ENCODE measurements at places on chromosomes 2 and 18. TPM values are rescaled to one million over a fixed set of nuclear protein-coding genes. Genes with fewer than 3 reads are reported as not detected.

DNA sequence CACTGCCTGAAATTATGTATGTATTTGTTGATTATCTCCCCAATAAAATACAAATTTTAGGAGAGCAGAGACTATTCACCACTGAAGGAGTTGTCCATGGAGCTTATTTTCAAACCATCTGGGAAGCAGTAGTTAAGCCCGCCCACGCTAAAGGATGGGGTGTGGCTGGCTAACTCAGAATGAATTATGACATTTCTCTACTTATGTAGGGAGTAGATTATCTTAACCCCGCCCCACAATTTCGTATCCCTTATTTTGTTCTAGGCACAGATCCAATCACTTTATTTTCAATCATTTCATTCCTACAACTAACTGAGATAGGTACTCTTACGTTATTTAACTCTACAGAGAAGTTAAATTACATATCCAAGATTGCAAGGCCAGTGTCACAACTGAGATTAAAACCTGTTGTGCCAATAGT is 1.4 kb upstream of the LAPTM4A start:
- peak; percentile 89 for DNase-seq

Gene MAPK4
- not detected for total RNA-seq

- peak; percentile 62 for DNase-seq
These were observed 1.9 kb downstream of the MEX3C start for GRCh38 chr18:51195451-51196117.

Gene KCNS3
- total RNA-seq, result 3.7 TPM

GRCh38 chr18:59848002-59848401 is 51.8 kb upstream of the PMAIP1 start:
- peak; percentile 23 for DNase-seq

Gene GAD1
- 1.3 TPM for total RNA-seq

- DNase-seq, result no peak
These were observed 12.0 kb downstream of the GLI2 start for GRCh38 chr2:120747706-120748105.

Gene GREB1L
- 0.90 TPM for total RNA-seq

Gene POTEJ
- total RNA-seq, result not detected

DNA sequence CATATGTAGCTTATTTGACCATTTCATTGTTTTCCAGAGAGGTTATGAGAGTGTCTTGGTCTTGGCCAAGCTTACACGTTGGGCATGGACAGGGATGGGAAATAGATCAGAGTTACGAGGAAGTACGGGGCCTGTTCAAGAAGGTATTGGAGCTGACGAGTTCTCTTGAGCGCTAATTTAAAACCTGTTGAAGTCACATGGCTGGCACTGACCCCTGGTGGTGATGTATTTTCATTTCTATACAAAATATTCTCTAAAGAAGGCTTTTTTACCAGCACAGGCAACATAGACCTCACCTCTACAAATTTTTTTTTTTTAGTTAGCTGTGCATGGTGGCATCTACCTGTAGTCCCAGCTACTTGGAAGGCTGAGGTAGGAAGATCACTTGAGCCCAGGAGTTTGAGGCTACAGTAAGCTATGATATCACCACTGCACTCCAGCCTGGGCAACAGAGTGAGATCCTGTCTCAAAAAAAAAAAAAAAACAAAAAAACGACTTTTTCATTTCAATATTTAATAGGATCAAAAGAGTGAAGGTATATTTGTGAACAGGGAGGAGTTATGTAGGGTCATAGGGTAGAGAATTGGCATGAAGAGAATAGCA is 19.6 kb downstream of the UGP2 start:
- DNase-seq, result peak; percentile 67

GRCh38 chr18:59906203-59906602 is 6.4 kb downstream of the PMAIP1 start:
- DNase-seq, result no peak

Gene ABCG8
- under 0.01 TPM for total RNA-seq

Gene C2orf72
- total RNA-seq, result under 0.01 TPM

Gene FOXI3
- not detected for total RNA-seq

DNA sequence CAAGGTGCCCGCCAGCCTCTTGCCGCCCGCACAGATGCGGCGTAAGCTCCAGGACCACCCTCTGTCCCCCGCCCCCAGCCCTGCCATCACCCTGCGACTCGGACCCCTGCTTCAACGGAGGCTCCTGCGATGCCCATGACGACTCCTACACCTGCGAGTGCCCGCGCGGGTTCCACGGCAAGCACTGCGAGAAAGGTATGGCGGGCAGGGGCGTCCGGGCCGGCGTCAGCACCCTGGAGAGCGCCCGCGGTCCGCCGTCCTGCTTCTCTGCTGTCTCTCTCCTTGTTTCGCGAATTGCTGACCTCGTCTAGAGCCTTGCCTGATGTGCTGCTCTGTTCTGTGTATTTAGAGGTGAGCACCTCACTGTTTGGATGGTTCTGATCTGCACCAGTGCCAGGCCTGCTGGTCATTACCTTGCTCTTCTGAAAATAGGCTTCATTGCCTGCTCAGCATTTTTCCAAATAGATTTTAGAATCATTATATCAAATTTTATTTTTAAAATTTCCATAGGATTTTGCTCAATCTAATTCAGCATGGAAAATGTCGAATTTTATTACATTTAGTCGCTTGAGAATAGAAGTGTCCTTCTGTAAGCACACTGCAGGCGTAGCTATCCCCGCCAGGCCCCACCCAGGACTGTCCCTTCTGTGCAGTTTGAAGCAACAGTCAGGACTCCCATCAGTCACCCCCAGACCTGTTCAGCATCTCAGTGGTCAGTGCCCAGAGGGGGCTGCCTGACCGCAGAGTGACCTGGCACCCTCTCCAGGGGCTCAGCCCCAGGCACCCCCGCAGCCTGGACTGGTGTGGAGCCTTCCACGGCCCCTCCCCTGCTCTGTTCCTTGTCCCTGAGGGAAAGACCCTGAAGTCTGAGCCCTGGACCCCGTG is 51.6 kb downstream of the SNED1 start:
- DNase-seq, result no peak

DNA sequence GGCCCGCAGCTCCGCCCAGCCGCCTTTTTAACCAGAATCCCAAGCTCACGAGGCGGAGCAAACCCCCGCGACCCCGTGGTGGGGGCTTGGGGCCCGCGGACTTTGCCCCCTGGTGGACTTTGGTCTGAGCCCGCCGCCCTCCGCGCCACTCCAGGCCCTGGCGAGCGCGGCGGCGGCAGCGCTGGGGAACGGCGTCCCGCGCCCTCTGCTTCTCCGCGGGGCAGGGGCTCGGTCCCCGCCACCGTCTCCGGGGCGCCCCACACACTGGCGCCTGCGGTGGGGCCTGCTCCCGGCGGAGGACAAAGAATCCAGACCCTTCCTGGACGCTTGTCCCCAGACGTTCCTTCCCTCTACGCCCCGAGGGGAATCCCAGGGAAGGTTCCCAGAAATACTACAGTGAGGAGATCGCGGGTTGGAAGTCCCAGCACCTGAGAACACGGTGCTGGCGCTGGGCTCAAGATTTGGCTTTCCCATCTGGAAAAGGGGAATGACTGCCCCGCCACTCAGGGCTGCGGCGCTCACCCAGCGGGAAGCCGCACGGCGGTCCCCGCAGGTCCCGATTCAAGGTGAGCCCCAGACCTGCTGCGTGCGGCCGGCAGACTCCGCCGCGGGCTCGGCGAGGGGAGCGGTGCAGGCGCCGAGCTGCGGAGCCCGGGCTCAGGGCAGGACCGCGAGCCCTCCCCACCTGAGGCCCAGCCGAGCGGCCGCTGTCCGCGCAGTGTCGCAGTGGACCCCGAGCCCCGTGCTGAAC is at the start of gene HAAO:
HAAO (minus strand) TSS at position 1 of the 751 bp plus-strand sequence. CDS start 47 bp downstream, outside the sequence.
- no peak for DNase-seq

- no peak for DNase-seq
These were observed 94.8 kb upstream of the ZNF516 start for GRCh38 chr18:76589866-76590265.

DNA sequence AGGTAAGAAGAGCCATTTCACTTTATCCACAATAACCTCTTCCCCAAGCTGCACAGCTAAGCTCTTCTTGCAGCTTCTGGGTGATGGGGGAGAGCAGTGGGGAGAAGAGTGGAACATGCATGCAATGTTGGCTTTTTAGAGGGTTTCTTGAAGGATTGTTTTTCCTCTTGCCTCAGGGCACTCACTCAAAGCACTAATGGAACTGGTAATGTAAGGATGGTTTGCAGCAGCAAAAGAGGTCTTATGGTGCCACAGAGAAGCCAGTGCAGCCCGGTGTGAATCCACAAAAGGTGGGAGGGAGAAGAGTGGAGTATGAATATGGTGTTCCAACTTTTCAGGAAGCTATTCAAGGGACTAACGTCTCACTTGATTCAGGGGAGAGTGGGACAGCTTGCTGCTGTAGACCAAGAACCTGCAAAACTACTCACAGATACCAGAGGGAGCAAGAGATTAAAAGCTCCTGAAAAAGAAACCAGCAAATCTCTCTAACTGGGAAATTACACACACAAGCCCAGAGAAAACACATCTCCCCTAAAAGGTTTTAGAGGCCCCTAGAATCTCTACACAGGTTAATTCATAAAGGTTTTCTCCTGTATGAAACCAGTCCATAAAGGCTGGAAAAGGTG is 116.4 kb downstream of the CHN1 start:
- no peak for DNase-seq

DNA sequence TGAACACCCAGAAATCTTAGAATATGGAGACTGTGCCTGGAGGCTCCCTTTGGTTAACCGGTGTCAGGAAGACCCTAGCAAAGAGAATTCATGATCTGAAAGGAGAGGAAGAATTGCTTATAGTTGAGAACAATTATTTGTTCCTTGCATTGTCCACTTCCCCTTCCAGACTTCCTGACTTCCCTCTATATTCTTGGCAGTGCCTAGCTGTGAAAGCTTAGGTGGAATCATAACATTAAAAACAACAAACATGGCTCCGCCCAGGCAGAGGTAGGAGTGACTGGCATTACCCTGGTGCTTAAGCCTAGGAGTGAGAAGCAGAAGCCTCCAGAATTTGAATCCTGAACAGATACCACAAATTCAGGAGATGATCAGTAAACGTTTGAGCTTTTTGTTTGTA is 1.9 kb downstream of the TTL start:
- DNase-seq, result peak; percentile 12

DNA sequence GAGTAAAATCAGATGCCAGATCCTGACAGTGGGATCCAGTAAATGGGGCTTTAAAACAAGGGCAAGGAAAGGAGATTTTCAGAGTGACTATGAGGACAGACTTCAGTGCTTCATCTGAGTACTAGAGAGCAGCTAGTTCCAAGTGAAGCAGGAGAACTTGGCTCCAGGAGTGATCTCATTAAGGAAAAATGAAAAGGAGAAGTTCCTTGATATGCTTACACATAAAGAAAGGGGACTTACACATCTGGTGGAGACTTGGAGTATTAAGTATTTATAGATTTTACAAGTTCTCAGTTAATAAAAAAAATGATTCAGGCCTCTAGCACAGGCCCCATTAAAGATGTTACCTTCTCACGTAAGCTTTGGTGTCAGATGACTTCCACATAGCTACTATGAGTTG is 105.8 kb downstream of the ICOS start:
- DNase-seq, result no peak

Gene CHST9
- total RNA-seq, result 0.38 TPM

Gene CSRNP3
- 0.26 TPM for total RNA-seq

GRCh38 chr2:57177176-57177575 is 869.4 kb upstream of the VRK2 start:
- no peak for DNase-seq

GRCh38 chr18:39795350-39795749 is 2159.7 kb upstream of the PIK3C3 start:
- no peak for DNase-seq

Gene FOXD4L1
- 0.13 TPM for total RNA-seq

DNA sequence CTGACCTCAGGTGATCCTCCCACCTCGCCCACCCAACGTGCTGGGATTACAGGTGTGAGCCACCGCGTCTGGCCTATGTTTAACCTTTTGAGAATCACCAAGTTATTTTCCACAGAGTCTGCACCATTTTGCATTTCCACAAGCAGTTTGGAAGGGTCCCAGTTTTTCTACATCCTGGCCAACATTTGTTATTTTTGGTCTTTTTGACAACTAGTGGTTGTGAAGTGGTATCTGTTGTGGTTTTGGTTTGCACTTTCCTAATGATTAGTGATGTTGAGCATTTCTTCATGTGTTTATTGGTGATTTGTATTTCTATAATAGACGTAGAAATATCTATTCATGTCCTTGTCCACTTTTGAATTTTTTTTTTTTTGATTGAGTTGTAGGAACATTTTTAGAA is 67.9 kb downstream of the BIRC6 start:
- no peak for DNase-seq

DNA sequence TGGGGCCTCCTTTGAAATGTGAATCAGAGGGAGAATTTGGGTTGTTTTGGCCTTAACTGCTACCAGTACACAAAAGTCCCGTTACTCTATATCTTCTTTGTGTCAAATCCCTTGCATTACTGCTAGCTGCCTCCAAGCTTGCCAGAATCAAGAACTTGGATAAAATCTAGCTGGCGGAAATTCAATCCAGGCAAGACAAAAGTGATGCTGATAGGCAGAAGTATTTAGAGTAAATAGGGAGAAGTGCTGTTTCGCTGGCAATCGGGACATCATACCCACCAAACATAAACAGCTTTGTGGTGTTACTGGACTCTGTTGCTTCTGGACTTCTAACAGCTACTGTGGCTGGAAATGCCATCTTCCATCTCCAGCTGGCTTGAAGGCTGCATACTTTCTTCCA is 2.5 kb downstream of the IFIH1 start:
- DNase-seq, result no peak

Gene VAMP8
- total RNA-seq, result 41.3 TPM

DNA sequence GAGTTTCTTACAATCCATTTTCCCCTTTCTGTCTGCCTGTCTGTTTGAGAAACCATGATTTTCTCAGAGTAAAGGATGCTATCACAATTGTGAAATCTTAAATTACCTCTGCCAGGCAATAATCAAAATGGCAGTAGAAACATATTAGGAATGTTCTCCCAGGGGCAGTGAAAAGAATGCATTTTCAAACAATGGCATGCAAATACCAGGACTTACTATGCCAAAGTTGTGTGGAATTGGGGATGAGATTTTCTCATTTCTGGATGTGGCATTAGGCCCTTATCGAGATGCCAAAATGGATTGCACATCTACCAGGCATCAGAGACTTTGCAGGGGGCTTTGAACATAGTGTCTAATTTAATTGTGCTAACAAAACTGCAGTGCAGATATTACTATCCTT is 821.4 kb downstream of the RNF144A start:
- no peak for DNase-seq

GRCh38 chr2:174493549-174494331 is 6.9 kb upstream of the GPR155 start:
- DNase-seq, result no peak

DNA sequence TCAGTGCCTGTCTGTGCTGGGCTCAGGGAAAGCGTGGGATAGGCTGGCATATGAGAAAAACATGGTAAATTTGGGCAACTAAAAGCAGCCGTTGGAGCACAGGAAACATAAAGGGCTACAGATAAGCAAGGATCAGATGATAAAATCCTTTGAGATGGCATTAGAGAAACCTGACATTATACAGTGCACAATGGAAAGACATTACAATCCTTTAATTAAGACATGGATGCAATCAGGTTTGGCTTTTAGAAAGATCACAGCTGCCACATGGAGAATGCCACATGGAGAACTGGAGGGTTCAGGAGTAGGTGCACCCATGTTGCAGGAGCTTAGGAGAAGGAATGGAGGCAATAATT is 117.3 kb downstream of the CDC42EP3 start:
- DNase-seq, result no peak

- DNase-seq, result no peak
These were observed 84.5 kb downstream of the CELF4 start for GRCh38 chr18:37481072-37481471.

Data from bronchial epithelial cell (primary cell).